ENCODE measurements at places on chromosomes 6 and 20.

GRCh38 chr20:50996901-50997865, 25.7 kb downstream of the KCNG1 start:
- DNase-seq: peak; percentile 19

GRCh38 chr6:39375405-39375804, 52.9 kb upstream of the KCNK16 start:
- DNase-seq: no peak

GRCh38 chr20:64144144-64144912, 19.9 kb upstream of the MYT1 start:
- no peak for DNase-seq

GRCh38 chr6:11922901-11923300, 89.2 kb upstream of the HIVEP1 start:
- DNase-seq: no peak

DNA sequence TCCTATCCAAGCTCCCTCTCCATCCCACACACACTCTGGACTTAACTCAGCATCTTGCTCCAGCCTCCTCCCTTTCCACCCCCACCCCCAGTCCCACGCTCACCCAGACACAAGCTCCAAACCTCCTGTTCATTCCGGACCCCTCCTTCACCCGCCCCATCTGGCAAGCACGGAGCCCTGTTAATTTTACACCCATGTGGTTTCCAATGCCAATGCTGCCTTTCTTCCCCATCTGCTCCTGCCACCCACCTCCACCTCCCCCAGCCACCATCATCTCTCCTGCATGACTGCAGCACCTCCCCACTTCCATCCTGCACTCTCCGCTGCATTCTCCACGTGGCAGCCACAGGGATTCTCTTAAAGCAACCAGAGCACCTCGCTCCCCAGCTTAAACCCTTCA, 9.9 kb upstream of the CDK5RAP1 start:
- DNase-seq: no peak

DNA sequence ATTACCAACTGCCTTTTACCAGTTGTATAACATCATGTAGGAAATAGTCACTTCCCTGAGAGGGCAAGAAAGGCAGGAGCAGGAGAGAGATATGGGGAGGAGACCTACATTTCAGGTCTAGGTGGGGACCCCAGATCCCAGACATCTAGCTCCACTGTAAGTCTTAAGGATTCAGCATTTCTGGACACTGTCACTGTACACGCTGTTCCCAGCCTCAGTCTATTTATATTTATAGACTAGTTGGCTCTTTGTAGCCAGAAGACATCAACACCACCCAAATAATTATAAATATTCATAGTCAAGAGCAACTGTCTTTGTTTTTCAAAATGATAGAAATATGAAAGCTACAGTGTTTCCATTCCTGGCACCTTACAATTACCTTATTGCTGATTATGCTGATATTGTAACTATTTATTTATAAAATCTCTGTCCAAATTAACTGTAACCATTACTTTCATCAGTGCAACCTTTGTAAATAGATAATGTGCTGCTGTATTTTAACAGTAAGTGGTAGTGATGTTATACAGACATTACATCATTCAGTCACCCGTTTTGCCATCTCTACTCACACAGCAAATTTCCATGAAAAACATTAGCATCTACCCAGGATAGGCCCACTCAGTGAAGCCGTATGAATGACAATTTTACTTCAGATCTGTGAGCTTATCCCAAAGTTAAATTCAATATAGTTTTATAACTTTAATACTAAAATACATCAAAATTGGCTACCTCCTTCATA, 162.8 kb downstream of the PTPRK start:
- DNase-seq: no peak

GRCh38 chr6:29564875-29565274, 5.3 kb upstream of the UBD start:
- no peak for DNase-seq

DNA sequence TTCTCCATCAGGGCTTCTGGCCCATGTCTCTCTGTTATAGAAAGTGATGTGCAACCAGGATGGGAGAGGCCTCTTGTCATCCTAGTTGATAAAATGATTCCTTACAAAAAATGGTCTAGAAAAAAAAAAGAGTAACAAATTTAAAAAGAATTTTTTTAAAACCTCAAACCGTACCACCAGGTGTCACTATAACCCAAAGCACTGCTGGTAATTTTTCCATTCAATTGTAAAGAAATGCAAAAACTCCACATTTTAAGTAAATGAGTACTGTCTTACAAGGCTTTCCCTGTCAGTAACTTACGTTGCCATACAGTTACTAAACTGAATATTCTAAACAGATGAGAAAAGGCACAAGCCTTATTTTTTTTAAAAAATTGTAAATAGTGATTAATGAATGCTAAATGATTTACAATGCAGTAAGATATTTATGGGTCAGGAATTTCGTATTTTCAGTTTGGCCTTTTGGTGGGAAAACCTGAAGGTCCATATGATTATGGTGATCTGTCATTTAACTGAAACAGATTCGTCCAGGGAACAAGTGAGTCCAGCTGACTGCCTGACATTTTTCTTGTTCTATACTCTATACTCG, 95.4 kb downstream of the OGFRL1 start:
- DNase-seq: peak; percentile 42

GRCh38 chr6:138406443-138406842, 2.4 kb downstream of the HEBP2 start:
- no peak for DNase-seq

DNA sequence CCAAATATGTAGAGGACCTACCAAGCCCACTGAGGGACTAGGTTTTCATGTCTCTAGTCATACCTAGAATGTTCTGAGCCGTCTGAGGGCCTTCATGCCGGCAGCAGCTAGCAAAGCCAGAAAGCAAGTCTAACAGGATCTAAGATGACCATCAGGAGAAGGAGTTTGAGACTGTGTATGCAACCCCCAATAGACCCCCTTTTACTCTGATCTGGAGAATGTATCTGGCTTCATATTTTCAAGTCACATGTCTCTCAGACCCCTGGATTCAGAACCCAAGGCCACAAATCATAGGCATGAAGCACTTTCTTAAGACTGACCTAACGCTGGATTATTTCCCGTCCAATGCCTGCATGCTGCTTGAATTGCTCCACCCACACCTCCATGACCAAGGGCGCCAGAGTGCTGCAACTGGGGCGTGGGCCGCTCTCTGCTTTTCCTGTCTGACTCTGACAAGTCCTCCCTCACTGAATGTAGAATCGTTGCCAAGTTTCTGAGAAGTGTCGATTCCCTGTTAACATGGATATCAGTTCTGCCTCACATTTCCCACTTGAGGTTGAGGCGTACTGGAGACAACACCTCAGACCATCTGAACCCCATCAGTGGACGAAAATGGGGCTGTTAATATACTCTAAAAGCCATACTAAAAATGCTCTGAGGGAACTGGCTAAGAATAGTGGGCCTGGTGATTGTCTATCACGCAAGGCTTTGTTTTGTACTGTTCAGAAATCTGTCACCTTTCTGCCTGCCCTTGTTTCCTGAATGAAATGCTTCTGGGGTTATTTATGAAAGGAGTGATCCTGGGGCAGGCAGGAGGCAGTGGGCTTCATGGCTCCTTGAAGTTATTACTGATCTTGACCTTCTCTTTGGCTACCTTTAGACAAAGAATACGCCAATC, 23.9 kb upstream of the ASXL1 start:
- no peak for DNase-seq

GRCh38 chr6:100347901-100348550, 116.7 kb downstream of the SIM1 start:
- no peak for DNase-seq

DNA sequence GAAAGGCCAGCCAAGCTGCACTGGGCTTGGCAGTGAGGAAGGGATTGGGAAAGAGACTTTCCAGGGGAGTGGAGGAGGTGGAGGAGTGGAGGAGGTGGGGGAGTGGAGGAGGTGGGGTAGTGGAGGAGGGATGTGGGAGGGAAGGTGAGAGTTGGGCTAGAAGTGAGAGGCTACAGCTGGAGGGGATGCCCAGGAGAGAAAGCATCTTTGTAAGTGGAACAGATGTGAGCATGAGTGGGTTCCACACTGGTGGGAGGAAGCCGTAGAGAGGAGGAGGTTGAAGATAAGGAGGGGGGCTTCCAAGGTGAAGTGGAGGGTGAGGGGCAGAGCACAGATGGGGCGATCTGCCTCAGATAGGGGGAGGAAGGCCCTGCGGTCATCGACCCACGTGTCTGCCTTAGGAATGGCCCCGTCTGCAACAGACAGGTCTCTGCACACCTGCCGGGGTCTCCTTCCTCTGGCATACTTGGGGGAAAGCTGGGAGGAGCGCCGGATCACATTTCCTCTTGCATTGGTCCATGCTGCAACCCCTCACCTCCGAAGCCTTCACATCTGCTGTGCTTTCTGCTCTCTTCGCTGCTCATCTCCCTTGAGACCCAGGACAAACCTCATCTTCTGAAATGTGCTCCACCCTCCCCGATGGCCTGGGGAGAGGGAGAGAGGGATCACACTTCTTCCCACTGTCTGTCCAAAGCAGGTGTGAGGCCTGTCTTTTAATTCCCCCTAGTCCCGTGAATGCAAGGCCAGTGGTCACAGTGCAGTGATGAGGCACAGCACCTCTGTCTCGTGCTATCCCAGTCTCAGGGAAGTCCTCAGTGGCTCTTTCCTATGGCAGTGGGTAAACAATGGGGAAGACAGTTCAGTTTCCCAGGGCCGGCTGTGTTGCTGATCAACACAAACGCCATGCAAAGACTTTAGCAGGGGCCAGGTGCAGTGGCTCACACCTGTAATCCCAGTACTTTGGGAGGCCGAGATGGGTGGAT, 48.6 kb upstream of the SNX9 start:
- no peak for DNase-seq

- no peak for DNase-seq
Measured at GRCh38 chr6:164690702-164691500, 618.5 kb downstream of the C6orf118 start.

DNA sequence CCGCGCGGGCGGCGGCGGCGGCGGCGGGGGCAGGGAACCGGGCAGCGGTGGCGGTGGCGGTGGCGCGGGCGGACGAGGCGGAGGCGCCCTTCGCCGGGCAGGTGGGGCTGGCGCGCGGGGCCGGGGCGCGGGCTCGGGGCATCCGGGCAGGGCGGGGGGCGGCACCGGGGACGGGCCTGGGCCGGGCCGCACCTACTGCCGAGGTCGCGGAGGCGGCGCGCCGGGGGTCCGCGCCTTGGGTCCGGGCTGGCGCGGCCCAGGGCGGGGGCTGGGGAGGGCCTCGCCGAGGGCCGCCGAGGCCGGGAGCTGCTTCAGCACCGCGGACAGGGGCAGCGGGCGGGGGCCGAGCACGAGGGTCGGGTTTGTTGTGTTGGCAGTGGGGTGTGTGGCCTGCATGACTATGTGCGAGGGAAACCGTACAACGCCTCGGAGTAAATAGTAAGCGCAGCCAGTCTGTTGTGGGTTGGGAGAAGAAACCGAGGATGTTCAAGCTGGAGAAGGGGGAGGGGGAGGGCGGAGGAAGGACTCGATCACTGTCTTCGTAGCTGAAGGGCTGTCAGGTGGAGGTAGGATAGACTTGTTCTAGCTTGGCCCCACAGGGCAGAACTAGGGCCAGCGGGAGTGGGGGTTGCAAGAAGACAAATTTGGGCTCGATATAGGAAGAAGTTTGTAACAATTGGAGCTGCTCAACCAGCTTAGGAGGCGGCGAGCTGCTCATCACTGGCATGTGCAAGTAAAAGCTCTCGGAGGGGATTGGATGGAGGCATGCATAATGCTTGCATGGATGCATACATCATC, 593 bp downstream of the MMP24 start:
- DNase-seq: peak; percentile 43

DNA sequence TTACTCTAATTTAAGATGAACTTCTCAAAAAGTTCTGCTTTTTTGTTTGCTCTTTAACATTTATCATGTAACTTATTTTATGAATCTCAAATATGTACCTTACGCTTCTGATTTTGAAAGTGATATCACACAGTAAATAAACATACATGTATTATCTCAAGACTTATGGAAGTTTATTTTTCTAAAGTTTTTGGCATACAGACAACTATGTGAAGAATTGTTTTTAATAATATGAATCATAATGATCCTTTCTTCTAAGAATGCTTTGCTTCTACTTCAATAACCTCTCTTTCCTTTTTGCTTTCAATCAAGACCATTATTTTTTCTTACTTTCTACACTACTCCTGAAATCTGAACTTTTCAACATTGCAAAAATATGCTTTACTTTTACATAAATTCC, 816.4 kb downstream of the EYS start:
- no peak for DNase-seq

DNA sequence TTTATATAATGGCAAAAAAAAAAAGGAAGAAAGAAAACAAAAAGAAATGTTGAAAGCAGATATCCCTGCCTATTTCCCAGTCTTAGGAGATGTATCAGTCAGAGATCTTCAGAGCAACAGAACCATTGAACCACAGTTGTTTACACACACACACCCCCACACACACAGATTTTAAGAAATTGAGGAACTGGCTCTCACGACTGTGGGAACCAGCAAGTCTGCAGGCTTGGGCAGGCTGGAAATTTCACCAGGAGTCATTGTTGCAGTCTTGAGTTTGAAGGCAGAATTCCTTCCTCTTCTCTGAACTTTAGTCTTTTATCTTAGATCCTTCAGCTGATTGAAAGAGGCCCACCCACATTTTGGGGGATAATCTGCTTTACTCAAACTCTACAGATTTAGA, 380.9 kb downstream of the CDKAL1 start:
- no peak for DNase-seq

DNA sequence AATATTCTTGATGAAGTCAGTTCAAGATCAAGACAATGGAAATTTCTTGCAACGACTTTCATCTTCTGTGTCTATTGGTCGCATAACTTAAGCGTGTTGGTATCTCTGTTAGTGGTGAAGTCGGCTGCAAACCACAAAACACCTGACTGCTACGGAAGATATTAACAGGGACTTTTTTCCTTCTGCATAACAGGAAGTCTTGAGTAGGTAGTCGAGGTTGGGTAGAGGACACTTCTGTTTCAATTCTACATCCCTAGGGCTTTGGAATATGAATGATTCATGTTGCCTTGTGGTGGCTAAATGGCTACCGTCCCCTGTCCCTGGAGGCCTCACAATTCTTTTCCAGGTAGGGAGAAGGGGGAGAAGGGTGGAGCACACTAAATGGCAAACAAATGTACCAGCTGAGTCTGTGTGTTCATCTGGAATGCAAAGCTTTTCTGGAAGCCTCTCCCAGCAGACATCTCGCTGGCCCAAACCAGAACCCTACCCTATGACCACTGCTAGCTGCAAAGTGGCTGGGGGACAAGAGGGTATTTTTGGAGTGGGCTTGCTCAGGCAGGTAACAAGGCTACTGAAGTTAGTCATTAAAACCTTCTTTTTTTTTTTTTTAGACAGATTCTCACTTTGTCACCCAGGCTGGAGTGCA, 34.6 kb upstream of the NKX2-2 start:
- DNase-seq: no peak

DNA sequence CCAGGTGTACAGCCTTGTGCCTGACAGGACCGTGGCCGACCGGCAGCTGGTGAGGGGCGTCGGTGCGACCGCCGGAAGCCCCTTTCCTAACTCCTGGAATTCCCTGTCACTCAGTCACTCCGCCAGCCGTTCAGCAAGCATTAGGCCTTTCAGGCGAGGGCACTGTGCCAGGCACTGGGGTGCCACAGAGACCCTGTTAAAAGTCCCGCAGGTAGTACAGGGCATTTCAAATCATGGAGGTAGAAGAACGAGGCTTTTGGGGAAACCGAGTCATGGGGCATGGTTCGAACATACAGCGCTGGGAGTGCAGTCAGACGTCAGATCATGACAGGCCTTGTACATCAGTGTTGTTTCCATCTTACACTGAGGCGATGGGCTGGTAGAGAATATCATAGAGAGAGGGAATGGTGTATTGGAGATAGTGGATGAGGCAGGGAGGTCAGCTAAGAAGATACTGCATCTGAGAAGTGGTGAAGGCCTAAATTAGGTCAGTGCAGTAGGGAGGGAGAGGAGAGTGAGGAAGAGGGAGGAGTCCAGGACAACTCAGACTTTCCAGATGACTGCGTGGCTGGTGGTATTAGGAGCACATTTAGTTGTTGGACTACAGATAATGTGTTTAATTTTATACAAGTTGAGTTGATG, 892 bp upstream of the DXO start:
- DNase-seq: no peak

Measured in NCI-H2227 treated with DMSO at 0.1 percent for 48 hours (cell line).